Activated naive CD4-positive, alpha-beta T cell treated with anti-CD3 and anti-CD28 coated beads, Interleukin-2, amount 50 U/mL, for 16 hours (primary cell): ENCODE measurements at places on chromosomes 3 and 15.

GRCh38 chr3:90056281-90057032 lies 949.0 kb downstream of the EPHA3 start:
- DNase-seq = no peak

GRCh38 chr3:102237838-102238237 lies 197.0 kb upstream of the ZPLD1 start:
- DNase-seq = no peak

DNA sequence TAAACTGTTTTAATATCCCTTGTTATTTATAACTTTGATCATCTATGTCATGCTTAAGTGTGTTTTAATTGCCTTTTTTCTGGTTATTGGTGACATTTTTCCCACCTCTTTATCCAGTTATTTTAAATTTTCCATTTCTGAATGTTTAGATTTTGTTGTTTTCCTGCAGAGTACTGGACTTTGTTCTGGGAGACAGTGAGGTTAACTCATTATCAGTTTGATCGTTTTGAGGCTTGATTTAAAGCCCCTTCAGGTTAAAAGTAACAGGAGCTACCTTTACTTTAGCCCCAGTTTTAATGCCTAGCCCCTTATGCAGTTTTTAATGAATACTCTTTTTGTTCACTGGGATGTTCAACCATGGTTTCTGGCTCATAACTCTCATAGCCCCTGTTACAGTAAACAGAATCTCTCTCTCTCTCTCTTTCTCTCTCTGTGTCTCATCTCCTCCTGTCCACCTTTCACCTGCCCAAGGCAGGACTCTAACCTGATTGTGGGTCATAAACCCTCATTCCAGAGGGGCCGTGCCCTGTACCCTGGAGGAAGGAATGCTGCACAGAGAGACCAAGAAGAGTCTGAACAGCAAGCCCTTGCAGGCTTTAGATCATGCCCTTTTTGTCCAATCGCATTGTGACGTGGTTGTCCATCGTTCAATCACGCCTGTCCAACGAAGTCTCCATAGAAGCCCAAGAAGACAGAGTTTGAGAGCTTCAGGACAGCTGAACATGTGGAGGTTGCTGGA lies 91.8 kb upstream of the WDR72 start:
- no peak for DNase-seq

DNA sequence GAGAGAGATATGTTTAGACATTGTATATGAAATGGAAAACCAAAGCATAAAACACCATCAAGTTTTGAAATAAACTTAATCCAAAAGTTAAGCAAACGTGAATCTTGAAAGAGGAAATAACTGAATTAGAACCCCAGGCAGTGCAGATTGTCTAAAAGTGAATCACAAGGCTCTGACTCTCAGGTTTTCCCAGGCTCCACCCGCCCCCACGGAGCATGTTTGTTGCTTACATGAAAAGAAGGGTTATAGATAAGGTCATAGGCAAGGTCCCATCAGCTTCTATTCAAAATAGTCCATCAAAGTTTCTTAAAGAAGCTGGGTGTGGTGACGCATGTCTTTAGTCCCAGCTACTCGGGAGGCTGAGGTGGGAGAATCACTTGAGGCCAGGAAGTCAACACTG lies 29.0 kb upstream of the SLMAP start:
- no peak for DNase-seq

DNA sequence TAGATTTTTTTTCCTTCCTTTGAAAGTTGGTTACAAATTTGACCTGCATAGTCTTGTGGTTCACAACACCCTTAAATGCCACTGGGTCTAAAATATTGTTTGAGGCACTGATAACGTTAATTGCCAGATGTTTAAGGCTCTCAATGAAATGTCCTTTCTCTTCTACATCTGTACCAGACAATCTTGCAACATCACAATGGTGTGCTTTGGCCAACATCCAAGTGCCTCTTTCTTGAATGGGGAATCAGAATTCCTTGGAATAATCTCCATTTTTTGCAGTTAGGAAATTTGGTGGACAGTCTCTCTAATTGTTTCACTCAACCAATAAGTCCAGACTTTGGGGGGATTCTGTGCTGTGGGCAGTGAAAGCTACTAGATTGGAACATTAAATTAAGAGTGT lies 26.0 kb upstream of the PEX5L start:
- DNase-seq = no peak

DNA sequence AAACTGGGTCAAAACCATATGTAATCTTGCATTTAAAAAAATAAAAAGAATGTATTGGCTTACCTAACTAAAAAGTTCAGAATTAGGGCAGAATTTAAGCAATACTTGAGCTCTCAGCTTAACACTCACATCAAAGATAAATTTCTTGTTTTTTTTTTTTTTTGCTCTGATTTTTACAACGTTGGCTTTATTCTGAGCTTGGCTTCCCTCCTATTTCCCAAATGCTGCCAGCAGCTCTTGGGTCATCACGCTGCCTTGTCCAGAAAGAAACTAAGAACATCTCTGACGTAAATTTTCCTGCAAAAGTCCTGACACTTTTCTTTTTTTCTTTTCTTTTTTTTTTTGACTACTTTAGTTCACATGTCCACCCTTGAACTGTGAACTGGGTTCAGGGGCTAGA lies 150.6 kb upstream of the TGFBR2 start:
- no peak for DNase-seq

DNA sequence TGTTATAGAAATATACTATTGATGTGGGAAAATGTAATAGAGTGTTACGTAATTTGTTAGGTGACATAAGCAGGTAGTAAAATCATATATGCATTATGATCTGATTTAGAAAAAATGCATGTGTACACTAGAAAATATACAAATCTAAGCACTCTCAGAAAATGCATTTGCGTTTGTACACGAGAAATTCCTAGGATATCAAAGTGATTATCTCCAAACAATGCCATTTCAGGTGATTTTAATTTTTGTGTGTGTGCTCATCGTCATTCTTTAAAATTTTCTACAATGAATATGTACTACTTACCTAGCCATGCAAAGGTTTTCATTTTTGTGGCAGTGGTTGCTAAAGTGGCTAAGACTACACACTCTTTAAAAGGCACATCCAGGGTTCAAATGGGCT lies 140.8 kb upstream of the RAD18 start:
- no peak for DNase-seq

DNA sequence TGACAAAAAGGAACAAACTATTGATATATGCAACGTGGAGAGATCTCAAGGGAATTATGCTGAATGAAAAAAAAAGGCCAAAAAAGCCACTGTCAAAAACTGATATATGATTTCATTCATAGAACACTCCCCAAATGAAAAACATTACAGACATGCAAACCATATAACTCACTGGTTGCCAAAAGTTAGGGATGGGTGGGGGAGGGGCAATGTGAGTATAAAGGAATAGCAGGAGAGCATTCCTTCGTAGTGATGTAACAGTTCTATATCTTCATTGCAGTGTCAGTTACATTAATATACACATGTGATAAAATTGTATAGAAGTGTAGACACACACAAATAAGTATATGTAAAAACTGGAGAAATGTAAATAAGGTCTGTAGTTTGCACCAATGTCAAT lies 12.2 kb downstream of the GBE1 start:
- DNase-seq = no peak

- DNase-seq = no peak
Measured at GRCh38 chr3:118688396-118688884, 346.2 kb downstream of the IGSF11 start.

DNA sequence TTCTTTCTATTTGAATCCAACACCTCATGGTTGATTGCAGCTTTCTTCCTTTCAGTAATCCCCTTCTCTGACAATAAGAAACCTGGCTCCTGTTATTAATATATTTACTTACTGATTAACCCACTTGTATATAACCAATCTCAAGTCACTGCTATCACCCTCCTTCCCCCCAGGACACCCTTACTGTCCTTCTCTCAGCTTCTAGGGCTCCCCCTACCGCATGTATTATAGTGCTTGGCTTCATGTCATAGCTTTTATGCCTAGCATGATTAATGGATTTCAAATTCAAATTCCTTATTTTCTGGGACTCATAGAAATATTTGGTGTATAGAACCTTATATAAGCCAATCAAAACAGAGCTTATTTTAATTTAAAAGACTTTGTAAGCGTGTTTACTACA lies 75.7 kb upstream of the BNIP2 start:
- DNase-seq = no peak

DNA sequence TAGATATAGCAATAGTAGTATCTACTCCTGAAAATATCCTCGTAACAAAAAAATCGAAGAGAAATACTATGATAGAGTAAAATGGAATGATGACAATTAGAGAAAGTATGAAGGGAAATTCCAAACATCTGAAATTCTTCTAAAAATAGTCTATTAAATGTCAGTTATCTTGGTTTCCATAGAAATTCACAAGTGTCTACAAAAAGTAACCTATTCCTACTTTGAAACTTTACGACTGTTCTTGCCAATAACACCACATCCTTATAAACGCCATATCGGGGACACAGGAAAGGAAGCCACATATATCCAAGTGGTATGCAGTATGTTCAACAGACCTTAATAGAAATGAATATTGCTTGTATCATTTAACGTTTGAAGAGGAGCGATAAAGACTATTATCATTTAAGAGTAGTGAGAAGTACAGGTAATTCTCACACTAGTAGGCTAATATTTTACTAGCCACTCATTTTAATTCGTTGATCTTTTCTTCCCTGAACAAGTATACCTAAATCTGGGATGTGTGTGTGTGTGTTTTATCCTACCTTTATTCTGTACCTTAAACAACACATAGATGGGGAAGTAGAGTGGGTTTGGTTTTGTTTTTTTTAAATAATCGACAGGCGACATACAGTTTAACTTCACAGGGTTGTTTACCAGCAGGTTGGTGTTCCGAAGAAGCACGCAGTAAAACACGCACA lies 1.2 kb downstream of the GPR176 start:
- DNase-seq = no peak

- DNase-seq = no peak
Measured at GRCh38 chr3:46549408-46549904, 16.6 kb downstream of the LRRC2 start.

- no peak for DNase-seq
Measured at GRCh38 chr3:139797724-139798343, 120.1 kb upstream of the NMNAT3 start.

DNA sequence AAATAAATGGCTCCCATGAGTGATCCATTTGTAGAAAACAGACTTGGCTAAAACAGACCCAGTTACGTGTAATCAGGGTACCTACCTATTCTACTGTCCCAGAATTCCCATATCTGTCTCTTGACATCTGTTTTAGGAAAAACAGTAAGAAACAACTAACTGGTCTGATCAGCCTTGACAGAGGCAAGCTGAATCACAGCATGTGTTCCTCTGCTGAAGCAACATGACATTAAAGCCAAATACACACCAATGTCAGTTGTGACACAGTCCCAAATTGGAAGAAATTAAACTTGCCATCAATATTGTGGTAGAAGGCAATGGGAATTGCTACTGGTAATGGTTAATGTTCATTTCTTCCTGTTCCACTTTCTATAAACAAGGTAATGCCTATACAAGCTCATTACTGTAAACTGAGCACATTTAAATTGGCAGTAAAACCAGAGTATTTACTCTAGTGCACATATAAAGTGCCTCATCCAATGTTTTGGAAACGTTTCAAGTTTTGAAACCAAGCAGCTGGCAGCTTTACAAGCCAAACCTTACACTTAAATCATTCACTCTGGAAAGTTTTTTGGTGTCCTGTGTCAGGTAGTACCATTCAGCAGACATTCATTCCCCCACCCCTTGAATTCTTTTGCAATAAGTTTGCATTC lies 27.0 kb downstream of the ALDH1A2 start:
- no peak for DNase-seq

DNA sequence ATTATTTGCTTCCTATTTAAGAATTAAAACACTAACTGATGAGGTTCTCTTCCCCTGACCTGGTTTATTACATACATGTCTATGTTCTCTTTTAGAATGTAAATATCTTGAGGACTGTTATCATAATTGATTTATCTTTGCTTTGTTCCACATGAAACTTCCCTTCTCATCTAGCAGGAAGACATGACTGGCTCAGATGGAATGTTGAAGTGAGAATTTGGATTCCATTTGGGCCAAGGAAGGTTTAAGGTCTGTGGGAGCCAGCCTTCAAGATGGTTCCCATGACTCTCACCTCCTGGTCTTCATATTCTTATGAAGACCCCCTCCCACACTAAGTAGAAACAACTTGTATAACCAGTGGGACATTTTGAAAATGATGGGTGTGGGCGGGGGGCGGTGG lies 222.2 kb upstream of the GADL1 start:
- DNase-seq = no peak

DNA sequence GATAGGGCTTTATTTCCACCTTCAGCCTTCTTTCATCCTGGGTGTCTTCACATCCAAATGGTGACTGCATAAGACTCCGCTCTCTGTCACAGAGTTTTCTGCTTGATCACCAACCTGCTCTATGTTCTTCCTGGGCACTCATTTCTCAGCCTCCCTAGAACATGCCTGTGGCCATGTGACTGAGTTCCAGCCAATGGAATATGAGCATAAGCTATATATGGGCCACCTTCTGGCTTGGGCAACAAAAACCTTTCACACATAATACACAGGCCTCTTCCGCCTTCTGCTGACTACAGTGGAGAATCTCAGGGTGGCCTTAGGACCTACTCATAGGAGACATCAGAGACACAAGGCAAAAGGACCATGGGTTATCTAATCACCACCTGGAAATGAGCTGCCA lies 51.2 kb upstream of the MED12L start:
- DNase-seq = no peak

DNA sequence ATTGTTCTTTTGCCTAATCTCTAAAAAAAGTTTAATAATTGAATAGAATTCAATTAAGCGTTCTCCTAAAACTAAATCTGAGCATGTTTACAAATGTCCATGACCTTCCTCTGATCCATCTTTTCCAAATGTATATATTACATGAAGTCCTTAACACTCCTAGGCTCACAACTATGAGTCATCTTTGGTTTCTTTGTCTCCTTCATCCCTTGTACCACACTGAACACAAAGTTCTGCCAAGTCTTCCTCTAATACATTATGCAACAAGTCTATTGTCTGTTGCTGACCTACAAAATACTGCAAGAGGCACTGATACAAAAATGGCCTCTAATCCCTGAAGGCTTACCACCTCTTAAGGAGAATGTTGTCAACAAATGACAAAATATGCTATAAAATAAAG lies 550.2 kb downstream of the PYDC2 start:
- DNase-seq = no peak

- peak; percentile 31 for DNase-seq
Measured at GRCh38 chr3:13452490-13453335, 27.4 kb upstream of the HDAC11 start.

GRCh38 chr3:179828738-179829137 lies 175.9 kb downstream of the USP13 start:
- DNase-seq = no peak

DNA sequence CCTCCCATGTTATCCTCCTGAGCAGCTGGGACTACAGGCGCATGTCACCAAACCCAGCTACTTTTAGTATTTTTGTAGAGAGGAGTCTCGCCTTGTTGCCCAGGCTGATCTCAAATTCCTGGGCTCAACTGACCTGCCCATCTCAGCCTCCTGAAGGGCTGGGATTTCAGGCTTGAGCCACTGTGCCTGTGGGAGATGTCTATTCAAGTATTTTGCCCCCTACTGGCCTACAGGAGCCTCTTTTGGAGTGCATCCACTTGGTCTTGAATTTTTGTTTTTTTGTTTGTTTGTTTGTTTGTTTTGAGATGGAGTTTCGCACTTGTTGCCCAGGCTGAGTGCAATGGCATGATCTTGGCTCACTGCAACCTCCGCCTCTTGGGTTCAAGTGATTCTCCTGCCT lies 3.2 kb upstream of the DHX30 start:
- DNase-seq = no peak

- DNase-seq = no peak
Measured at GRCh38 chr3:55519019-55519418, 31.9 kb upstream of the WNT5A start.

- no peak for DNase-seq
Measured at GRCh38 chr3:101665851-101666250, 11.1 kb downstream of the ZBTB11 start.
